ENCODE measurements at places on chromosomes 2 and 18. TPM values are rescaled to one million over a fixed set of nuclear protein-coding genes. Genes with fewer than 3 reads are reported as not detected.

- H3K4me3 ChIP-seq = no peak overlapping the region
- no peaks in the 10 kb centered on the region for H3K4me1 ChIP-seq
- H3K27ac ChIP-seq = no peak overlapping the region
- DNase-seq = no peak
- H3K27me3 ChIP-seq = no peaks in the 10 kb centered on the region
Observed at GRCh38 chr18:74880706-74881278, 283.1 kb downstream of the ZNF407 start.

KCNK3 gene
- total RNA-seq = not detected

GRCh38 chr2:159939946-159940345, 122.5 kb downstream of the PLA2R1 start:
- no peaks in the 10 kb centered on the region for H3K36me3 ChIP-seq
- H3K27ac ChIP-seq = no peak overlapping the region
- no peaks in the 10 kb centered on the region for H3K4me1 ChIP-seq
- no peak for DNase-seq

GRCh38 chr18:35289727-35290093, 319 bp downstream of the ZSCAN30 start:
- peak overlapping the region; percentile 100 for H3K4me3 ChIP-seq
- DNase-seq = peak; percentile 33
- H3K36me3 ChIP-seq = peaks cover 41% of the 10 kb centered on the region
- peaks cover 44% of the 10 kb centered on the region for H3K4me1 ChIP-seq
- no peaks in the 10 kb centered on the region for H3K27me3 ChIP-seq

NOSTRIN gene
- total RNA-seq = not detected

- H3K4me3 ChIP-seq = no peak overlapping the region
- peaks cover 11% of the 10 kb centered on the region for H3K27me3 ChIP-seq
- no peak for DNase-seq
- H3K27ac ChIP-seq = no peak overlapping the region
Observed at GRCh38 chr2:26649322-26649721, 8.2 kb upstream of the CIB4 start.

DNA sequence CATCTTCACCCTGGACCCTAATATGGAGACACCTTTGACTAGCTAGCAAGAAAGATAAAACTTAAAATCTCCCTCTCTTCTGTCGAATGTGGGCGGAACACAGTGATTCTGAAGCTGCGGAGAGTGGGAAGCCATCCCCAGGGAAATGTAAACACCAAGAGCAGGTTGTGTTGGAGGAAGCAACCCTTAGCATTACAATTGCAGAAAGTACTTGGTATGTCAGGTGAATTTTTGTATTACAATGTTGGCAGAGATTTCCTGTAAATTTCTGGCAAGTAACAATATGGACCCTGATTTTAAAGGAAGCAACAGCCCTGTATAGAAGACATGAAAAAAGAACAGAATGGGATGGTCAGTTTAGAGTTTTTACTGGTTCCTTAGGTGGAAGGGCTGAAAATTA, 35.8 kb downstream of the TSN start:
- H3K4me3 ChIP-seq = no peak overlapping the region
- no peak for DNase-seq
- peaks cover 2% of the 10 kb centered on the region for H3K27me3 ChIP-seq
- H3K36me3 ChIP-seq = no peaks in the 10 kb centered on the region
- no peak overlapping the region for H3K27ac ChIP-seq

MARCO gene
- not detected for total RNA-seq

RND3 gene
- not detected for total RNA-seq

UPP2 gene
- total RNA-seq = not detected

DNA sequence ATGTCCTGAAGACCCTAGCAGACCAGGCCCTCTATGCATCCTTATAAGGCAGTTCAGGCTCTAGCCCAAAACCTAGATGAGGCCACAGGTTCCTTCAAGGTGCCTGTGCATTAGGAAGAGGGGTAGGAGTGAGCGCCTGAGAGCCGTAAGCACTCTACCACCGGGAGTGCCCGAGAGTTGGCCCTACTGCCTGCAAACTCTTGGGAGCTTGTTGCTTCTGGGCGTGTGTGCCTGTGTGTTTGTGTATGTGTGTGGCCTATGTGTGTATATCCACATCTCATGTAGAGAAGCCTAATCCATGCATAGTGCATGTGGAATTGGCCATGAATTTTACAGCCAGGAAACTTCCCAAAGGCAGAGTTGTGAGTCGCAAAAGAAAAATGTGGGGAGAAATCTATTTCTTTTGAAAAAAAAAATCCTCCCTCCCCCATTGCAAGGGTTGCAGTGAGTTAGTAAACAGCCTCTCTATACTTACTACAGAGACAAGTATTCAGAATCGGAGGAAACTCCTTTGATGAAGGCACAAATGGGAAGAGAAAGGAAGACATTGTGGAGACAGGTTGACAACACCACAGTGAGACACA, 96.8 kb downstream of the ADD2 start:
- peaks cover 2% of the 10 kb centered on the region for H3K27me3 ChIP-seq
- H3K4me3 ChIP-seq = no peak overlapping the region
- H3K4me1 ChIP-seq = no peaks in the 10 kb centered on the region
- no peaks in the 10 kb centered on the region for H3K36me3 ChIP-seq

GRCh38 chr2:101306410-101306809, 2.1 kb downstream of the RNF149 start:
- peak overlapping the region; percentile 92 for H3K4me3 ChIP-seq
- H3K36me3 ChIP-seq = peaks cover 30% of the 10 kb centered on the region
- H3K4me1 ChIP-seq = peaks cover 71% of the 10 kb centered on the region
- H3K27ac ChIP-seq = peak overlapping the region; percentile 96
- no peak for DNase-seq

KCMF1 gene
- 108 TPM for total RNA-seq

- H3K4me3 ChIP-seq = no peak overlapping the region
- H3K27me3 ChIP-seq = peaks cover 5% of the 10 kb centered on the region
- H3K4me1 ChIP-seq = no peaks in the 10 kb centered on the region
- H3K27ac ChIP-seq = no peak overlapping the region
- no peaks in the 10 kb centered on the region for H3K36me3 ChIP-seq
Observed at GRCh38 chr2:201969938-201970785, 63.5 kb upstream of the FZD7 start.

GRCh38 chr2:73925853-73926492, 707 bp upstream of the DGUOK start:
- peak overlapping the region; percentile 61 for H3K27ac ChIP-seq
- H3K4me1 ChIP-seq = peaks cover 49% of the 10 kb centered on the region
- peaks cover 18% of the 10 kb centered on the region for H3K36me3 ChIP-seq
- H3K4me3 ChIP-seq = peak overlapping the region; percentile 91
- H3K27me3 ChIP-seq = no peaks in the 10 kb centered on the region

CCDC178 gene
- not detected for total RNA-seq

- no peak for DNase-seq
- H3K4me1 ChIP-seq = peaks cover 82% of the 10 kb centered on the region
- H3K27ac ChIP-seq = peak overlapping the region; percentile 88
- H3K36me3 ChIP-seq = no peaks in the 10 kb centered on the region
Observed at GRCh38 chr2:207334624-207335371, 169.1 kb upstream of the KLF7 start.

LAMA3 gene
- not detected for total RNA-seq

ABCG8 gene
- total RNA-seq = not detected

- DNase-seq = no peak
- peaks cover 6% of the 10 kb centered on the region for H3K4me1 ChIP-seq
- no peak overlapping the region for H3K27ac ChIP-seq
- H3K4me3 ChIP-seq = no peak overlapping the region
- H3K27me3 ChIP-seq = no peaks in the 10 kb centered on the region
Observed at GRCh38 chr18:12359515-12359927, 17.5 kb downstream of the AFG3L2 start.

GRCh38 chr2:69214898-69215297, 172.1 kb downstream of the GFPT1 start:
- no peak for DNase-seq
- H3K27ac ChIP-seq = no peak overlapping the region
- H3K27me3 ChIP-seq = no peaks in the 10 kb centered on the region
- no peaks in the 10 kb centered on the region for H3K4me1 ChIP-seq

- no peak overlapping the region for H3K27ac ChIP-seq
- no peaks in the 10 kb centered on the region for H3K27me3 ChIP-seq
- no peak overlapping the region for H3K4me3 ChIP-seq
- no peak for DNase-seq
Observed at GRCh38 chr18:59593291-59593717, 103.9 kb downstream of the CCBE1 start.

MYL12B gene
- 234 TPM for total RNA-seq
